ENCODE measurements at places on chromosomes 11 and 22. TPM values are rescaled to one million over a fixed set of nuclear protein-coding genes. Genes with fewer than 3 reads are reported as not detected.

The WNT7B gene
- total RNA-seq: 8.4 TPM

The CALCA gene
- total RNA-seq: not detected

The GTSE1 gene
- 5.7 TPM for total RNA-seq

The OR10W1 gene
- total RNA-seq: not detected

The NCAM1 gene
- total RNA-seq: 447 TPM

The TRIM6 gene
- total RNA-seq: 5.8 TPM

The INPP5J gene
- total RNA-seq: 2.7 TPM

The FGF19 gene
- total RNA-seq: 1.2 TPM

The OR8D4 gene
- not detected for total RNA-seq

The RRM1 gene
- 68.8 TPM for total RNA-seq

The ZNHIT2 gene
- total RNA-seq: 6.6 TPM

The FIBIN gene
- 22.3 TPM for total RNA-seq

The TNNI2 gene
- total RNA-seq: 103 TPM

The JAML gene
- total RNA-seq: 3.3 TPM
